ENCODE measurements at places on chromosomes 13 and 19.

GRCh38 chr19:51820831-51821446 is 26.0 kb downstream of the FPR3 start:
- DNase-seq, result no peak

GRCh38 chr13:84296401-84296800 is 414.1 kb upstream of the SLITRK1 start:
- no peak for DNase-seq

GRCh38 chr19:13190781-13191540 is 40.8 kb downstream of the IER2 start:
- DNase-seq, result no peak

DNA sequence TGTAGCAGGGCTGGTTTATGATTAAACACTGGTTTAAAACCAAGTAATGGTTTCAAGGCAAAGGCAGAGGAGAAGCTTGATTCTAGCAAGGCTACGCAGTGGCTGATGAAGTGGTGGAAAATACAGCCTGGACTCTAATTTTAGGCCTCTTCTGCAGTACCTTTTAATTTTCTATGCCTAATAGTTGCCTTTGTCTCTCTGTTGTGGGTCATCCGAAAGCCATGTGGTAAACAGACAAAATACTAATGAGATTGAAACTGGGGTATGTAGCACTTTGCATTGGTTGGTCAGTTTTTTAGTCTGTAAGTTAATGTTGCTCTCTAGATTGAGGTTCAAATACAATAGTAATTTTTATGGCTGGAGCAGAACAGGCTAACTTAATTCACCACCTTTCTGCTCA is 3.3 kb downstream of the LMO7 start:
- DNase-seq, result peak; percentile 36

GRCh38 chr13:111629457-111629856 is 309.0 kb downstream of the TEX29 start:
- DNase-seq, result no peak

DNA sequence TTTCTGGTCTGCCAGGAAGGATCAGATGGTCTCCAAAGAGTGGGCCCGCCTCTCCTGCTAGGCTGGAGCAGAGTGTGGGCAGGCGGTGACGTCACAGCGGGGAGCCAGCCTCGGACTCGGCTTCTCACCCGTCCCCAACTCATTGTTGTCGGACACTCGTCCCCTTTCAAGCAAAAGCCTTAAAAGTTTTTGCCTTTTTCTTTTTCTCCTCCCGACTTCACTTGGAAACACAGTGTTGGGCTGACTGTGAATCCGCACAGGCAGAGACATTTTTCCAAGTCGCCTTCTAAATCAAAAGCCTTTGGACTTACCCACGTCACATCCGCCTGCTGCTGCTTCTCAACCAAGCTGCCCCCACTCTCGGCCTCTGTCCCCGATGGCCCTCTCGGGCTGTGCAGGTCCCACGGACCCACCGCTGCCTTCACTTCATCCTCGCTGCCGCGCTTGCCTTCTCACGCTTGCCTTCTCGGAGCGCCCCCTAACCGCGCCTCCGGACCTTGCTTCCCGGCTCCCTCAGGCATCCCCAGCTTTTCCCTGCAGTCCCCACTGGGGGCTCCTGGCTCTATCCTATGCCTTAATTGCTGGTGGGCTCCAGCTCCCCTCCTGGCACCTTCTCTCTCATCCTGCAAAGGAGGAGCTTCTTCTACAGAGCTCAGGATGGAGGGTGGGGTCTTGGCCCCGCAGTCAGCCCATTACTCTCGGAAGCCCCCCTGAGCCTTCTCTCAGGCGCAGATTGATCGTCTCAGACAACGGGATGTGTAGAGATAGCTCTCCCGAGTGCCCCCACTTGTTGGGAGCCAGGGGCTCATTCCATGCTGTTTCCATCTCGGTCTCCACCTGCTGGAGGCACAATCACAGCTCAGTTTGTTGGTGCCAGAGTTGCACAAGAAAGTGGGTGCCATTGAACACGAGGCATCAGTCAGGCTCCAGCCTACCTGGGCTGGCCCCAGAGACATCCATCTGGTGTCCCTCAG is 3.9 kb upstream of the ZNF135 start:
- no peak for DNase-seq

DNA sequence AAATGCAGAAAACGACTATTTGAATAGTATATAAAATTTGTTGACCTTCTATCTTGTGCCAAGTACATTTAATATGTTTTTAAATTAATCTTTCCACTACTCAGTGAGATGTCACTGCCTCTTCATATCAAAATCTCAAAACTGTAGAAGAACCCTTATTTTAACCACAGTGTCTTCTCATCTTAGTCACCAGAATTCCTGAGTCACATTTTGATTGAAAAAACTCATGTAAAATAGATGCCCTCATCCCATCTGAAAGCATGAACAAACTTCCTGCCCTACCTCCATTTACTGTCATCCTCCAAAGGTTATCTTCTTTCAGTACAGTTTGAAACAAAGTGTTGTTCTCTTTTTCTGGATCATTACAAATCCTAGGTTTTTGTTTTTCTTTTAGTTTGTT is 1215.4 kb downstream of the PCDH9 start:
- DNase-seq, result no peak

- DNase-seq, result no peak
These were observed 17.8 kb downstream of the LHFPL6 start for GRCh38 chr13:39585219-39585618.

DNA sequence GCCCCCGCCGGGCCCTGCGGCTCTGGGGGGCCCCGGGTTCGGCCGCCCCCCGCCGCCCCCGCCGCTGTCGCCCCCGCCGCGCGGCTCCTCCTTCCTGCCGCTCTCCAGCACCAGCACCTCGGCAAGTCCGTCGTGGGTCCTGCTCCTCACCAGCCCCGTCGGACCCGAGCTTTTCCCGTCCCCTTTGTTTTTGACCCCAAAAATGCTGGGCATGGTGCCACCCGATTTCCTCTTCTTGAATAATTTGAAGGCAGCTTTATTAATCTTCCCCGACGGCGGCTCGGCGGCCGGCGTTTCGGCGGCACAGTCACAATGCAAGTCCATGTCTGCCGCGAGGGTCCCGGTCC is 945 bp downstream of the AMER2 start:
- no peak for DNase-seq

DNA sequence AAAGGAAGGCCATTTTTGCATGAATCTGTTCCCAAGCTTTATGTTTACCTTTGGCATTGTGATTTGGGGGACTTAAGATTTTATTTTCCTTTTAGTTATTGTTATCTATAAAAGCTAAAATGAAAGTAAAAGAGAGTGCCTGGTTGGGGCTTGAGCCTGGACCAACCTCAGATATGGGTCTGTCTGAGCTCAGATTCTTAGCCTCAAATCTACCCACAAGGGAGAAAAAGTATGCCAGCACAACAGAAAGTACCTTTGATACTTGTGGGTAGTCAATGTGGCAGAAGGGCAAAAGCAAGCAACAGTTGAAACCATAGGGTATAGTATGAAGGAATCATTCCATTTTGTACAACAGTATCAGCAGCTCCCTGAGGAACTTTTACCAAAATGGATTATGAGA is 26.6 kb upstream of the KBTBD6 start:
- no peak for DNase-seq

GRCh38 chr19:5519076-5519475 is 48.7 kb downstream of the TINCR start:
- DNase-seq, result no peak

DNA sequence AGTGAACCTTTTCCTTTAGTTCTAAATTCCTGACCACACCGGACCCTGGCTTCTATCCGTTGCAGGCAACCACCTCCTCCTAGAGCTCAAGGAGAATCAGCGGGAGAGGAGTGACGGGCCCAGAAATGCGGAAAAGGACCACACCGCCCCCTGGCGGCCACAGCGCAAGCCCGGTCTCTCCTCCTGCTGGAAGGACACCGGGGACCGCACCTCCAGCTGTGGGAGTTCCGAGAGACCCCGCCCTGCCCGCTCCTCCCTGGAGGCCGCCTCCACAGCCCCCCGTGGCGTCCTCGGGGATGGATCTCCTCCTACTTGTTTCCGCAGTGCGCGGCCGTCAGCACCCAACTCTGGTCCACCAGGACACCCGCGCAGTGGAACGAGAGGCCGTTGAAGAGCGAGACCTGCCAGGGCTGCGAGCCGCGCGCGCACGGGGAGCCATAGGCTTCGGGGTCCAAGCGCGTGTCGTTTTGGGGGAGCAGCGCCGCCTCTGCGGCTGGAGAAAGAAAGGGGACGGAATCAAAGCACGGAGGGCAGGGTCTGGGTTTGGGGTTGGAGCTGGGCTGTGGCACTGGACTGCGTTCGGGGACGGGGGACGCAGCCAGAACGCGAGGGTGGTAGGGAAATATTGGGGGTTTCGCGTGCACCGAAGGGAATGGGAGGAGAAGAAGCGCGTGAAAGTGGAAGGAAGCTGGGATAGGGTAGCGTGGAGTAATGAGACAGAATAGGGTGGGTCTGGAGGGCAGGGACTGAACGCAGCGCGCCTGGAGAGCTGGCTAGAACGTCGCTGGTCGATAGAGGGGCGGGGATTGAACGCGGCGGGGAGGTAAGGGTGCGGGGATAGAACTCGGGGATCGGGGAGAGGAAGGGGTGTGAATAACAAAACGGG is 2.5 kb downstream of the KLK10 start:
- DNase-seq, result peak; percentile 83

DNA sequence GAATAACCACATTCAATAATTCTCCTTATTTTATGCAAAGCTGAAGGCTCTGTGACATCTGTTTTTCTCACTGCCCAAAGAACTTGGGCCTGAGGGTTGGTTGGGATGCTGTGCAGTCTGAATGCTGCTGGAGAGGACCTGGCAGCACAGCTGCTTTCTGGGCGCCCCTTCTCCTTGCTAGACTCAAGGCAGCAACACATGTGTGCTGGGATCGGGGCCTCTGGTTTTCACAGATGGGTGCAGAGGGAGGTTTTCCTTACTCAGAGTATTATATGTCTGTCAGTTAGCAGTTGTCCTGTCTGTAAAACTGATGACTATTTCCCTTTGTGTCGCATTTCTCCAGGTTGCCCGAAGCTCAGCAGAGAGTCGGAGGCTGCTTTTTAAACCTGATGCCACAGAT is 53.2 kb upstream of the TEX29 start:
- DNase-seq, result no peak

DNA sequence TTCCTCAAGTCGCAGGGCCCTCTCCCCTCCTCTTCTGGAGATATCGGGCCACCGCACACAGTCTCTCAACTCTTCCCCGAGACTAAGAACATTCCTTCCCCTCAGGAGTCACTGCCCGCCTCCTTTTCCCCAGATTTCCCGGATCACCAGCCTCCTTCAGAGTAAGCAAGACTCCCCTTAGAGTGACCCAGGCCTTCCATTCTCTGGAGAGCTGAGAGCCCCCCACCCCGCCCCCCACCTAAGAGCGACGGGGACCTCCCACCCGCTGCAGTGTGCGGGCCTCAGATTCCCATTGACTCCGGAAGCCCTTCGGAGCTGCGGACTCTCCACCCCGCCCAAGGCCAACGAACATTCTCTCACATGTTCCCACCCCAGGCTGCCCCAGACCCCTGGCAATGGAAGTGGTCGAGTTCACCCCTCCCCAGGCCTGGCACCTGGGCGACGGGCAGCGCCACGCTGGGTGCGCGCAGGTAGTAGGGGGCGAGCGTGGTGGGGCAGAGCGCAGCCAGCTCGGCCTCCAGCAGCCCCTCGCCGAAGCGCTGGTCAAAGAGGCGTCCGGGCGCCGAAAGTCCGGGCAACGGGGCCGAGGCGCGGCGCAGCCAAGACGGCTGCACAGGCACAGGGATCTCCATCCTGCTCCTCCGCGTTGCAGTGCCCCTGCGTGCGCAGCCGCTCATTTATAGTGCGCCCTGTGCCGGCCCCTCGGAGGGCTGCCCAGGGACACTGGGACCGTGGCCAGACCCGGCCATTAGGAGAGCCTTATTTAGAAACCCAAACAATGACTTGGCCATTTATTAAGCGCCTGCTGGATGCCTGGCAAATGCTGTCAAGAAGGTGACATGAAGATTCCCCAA is at the start of gene HSPB6:
Gene HSPB6, minus strand, starts transcription at position 653 of the 854 bp plus-strand sequence. Its CDS starts 21 bp downstream, at position 632.
- DNase-seq, result peak; percentile 10

DNA sequence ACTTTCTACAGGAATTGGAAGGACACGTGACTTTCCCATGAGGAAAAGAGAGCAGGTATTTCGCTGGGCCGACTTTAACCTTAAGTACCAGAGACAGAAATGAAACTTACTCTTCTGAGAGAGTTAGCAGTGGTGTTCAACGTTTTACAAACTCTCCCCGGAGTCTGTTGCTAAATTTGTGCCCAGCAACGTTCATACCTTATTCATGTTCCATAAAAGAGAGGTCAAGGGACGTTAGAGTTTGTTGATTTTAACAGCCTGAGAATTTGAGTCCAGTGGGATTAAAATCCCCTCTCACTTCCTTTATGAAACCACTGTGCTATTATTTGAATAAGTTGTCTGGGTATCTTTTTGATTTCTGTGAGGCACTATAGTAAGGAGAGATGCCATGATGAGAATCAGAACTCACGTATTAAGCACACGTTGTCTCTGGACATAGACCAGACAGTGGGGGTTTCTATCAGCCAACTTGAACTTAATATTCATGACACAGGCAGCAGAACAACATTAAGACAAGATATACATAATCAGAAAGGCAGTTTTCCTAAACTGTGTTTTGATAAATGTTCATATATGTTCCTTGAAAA is 33.4 kb downstream of the SPRY2 start:
- DNase-seq, result no peak

GRCh38 chr13:49540552-49540951 is 44.8 kb downstream of the PHF11 start:
- no peak for DNase-seq

DNA sequence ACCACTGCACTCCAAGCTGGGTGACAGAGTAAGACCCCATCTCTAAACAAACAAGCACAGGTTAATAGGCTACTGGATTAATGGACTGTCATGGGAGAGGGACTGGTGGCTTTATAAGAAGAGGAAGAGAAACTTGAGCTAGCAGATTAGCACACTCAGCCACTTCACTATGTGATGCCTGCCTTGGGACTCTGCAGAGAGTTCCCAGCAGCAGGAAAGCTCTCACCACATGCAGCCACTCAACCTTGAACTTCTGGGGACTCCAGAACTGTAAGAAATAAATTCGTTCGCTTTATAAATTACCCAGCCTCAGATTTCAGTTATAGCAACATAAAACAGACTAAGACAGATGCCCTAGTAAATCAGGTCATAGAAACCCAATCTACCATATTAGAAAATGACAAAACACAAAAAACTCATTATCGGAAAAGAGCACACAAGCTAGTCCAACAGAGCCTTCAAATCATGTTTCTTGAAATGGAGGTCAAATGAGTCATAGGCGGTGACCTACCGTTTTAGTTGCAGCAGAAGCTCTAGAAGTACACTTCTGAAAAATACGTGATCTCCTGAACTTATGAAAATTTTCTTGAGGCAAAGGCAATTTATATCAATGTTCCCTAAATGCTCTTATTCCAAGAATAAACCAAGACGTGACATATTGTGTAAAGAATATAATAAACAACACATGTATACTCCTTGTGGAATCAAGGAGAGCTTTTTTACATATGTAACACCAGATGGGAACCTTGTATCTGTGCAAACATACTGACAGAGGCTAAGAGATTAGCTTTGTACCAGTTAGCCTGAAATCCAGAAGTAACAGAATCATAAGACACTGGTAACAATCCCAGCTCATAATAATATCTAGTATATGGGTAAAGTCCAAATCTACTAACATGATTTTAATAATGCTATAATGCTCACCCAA is 340.9 kb upstream of the SGCG start:
- DNase-seq, result peak; percentile 42

Data from GM20000 (cell line).